ENCODE measurements at places on chromosomes 12 and 14.

DNA sequence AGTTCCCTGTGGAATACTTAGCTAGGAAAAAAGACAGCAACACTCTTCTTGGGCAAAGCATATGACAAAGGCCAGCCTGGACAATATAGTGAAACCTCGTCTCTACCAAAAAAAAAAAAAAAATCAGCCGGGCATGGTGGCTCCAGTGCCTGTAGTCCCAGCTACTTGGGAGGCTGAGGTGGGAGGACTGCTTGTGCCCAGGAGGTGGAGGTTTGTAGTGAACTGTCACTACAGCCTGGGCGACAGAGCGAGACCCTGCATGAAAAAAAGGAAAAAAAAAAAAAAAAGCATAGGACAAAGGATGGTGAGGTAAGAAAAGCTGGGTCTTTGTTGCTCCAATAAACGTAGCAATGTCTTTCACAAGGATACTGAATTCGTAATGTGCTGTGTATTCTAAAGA is 1.1 kb downstream of the TXNDC16 start:
- no peak for DNase-seq

DNA sequence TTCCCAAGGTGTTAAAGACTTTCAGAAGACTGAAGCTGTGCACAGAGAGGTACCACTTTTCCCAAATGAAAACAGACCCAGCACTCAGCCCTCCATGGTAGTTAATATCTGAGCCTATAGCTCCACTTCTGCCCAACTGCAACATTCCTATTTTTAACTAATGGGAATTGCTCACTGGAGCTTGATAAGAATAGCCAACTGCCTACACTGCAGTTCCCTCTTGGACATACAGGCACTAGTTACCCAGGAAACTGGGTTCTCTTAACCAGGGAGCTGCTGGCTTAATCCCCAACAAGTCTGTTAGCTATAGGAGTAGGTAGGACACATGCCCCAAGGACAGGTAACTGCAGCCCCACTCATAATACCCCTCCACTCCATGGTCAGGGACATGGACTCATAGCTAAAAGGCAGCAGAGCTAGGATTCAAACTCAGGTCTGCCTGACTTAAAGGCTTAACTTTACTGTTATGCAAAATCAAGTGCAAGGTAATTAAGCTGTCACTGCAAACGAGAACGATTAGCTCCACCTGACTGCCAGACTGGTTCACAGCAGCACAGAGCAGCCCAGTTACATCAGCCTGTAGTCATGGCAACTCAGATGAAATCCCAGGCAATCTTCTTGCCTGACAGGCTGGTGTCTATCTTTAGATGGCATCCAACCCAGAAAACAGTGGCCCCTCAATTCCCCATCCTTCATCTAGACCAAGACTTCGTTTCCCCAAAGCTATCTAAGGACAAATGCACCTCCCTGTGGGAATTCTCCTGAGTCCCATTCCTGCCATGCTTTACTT is 77.1 kb upstream of the ACTN1 start:
- DNase-seq: peak; percentile 74

GRCh38 chr12:129746318-129746717 is 157.5 kb downstream of the TMEM132D start:
- no peak for DNase-seq

- DNase-seq: no peak
These were observed 61.1 kb downstream of the PTHLH start for GRCh38 chr12:27911397-27911796.

- DNase-seq: no peak
These were observed 54.7 kb downstream of the PLEKHG3 start for GRCh38 chr14:64758691-64759554.

- DNase-seq: no peak
These were observed 56.1 kb downstream of the BTG1 start for GRCh38 chr12:92089559-92089958.

DNA sequence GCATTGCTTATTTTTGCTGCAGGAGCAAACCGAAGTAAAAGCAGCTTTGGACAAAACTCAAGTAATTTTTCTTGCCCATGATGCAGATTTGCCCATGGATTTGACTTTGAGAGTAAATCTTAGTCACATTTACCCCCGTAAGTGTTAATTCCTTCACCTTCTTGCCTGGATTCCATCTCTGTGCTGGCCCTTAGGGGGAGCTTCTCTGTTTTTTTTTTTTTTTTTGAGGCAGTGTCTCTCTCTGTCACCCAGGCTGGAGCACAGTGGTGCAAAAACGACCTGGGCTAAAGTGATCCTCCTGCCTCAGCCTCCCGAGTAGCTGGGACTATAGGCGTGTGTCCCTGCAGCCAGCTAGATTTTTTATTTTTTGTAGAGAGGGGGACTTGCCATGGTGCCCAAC is 210.2 kb downstream of the FUT8 start:
- no peak for DNase-seq

GRCh38 chr14:104217486-104218360 is 79.3 kb downstream of the KIF26A start:
- no peak for DNase-seq

DNA sequence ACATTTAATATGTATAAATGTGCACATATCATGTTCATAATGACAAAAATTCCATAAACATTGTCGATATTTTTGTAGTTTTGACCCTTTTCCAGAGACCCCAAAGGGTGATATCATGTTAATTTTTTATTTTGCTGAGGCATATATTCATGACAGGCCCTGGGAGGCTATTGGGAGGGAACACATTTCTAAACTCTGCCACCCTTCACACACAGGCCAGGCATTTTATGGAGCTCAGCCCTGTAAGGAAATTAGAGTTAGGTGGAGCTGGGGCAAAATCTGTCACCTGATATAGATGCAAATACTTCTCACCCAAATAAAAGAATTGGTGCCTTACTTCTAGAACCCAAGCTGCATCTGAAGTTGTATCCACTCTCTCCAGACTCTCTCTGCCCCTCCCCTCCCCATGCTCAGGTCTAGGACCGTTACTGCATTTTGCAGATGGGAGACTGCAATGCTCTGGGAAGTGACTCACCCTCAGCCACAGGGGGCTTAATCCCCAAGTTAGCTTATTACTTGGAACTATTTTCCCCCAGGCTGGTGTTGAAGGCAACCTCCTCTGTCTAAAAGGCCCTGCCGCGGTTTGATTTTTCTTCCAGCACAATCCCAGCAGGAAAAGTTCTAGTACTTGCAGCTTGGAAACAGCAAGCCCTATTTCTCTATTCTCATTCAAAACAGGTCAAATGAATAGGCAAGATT is 238.9 kb downstream of the EMP1 start:
- DNase-seq: peak; percentile 30

- DNase-seq: no peak
These were observed 167.8 kb downstream of the CHST11 start for GRCh38 chr12:104624529-104624928.

GRCh38 chr12:116700066-116700465 is 37.8 kb downstream of the SPRING1 start:
- no peak for DNase-seq

- no peak for DNase-seq
These were observed 174.4 kb downstream of the TMEM121 start for GRCh38 chr14:105700622-105701288.

GRCh38 chr12:112357214-112357613 is 25.0 kb downstream of the HECTD4 start:
- no peak for DNase-seq

- no peak for DNase-seq
These were observed 27.6 kb downstream of the RAB3IP start for GRCh38 chr12:69766260-69766659.

DNA sequence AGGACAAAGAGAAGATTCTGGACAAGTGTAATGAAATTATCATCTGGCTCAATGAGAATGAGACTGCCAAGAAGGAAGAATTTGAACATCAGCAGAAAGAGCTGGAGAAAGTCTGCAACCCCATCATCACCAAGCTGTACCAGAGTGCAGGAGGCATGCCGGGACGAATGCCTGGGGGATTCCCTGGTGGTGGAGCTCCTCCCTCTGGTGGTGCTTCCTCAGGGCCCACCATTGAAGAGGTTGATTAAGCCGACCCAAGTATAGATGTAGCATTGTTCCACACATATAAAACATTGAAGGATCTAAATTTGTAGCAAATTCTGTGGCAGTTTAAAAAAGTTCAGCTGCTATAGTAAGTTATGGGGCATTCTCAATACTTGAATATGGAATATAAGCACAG is 174.3 kb upstream of the CCND2 start:
- no peak for DNase-seq

DNA sequence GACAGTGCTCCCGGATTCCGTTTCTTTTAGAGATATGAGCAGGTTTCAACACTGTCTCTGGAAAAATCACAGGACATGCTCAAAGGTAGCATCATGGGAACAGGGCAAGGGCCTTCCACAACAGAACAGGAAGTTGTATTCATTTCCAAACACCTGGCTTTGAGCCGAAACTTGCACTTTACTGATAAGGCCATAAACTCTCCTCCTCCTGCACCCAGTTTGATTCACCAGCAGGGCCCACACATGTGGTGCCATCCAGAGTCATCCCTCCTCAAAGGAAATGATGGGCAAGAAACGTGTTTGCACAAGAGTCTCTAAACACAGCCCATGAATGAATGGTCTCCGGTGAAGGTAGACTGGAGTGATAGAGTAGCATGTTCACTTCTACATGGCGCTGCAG is 268.4 kb upstream of the FKBP4 start:
- no peak for DNase-seq

DNA sequence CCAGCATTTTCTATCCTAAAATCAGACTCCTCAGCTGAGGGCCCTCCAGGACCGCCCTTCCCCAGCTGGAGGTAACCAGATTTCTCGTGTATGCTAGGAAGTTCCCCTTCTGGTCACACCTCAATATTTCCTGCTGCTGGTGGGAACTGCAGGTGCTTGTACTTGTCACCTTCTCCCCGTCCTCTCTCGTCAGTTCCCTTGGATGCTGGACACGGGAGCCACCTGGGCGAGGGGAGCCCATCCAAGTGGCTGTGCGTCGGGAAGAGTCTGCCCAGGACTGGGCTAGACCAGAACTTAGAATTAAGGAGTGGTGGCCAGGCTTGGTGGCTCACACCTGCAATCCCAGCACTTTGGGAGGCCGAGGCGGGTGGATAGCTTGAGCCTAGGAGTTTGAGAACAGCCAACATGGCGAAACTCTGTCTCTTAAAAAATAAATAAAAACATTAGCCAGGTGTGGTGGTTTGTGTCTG is 23.2 kb upstream of the KIF26A start:
- DNase-seq: no peak

GRCh38 chr12:120010661-120011230 is 21.7 kb downstream of the BICDL1 start:
- no peak for DNase-seq

- no peak for DNase-seq
These were observed 1295.7 kb upstream of the FLRT2 start for GRCh38 chr14:84234281-84234680.

DNA sequence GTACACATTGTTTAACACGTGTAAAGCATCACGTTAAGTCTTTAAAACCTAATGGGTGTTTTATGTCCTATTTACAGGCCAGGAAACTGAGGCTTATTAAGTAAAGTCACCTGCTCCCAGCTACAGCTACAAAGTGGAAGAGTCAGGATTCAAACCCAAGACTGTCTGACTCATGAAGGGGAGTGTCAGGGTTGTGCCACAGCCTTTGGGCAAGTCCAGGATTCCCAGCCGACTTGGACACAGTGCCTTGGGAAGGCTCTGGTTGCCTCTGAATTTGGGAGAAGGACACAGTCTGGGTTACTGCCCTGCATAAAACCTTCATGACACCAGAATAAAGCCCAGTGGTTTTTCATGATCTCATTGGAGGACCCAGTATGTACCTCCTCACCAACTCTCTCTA is 7.3 kb downstream of the RNU4-2 start:
- DNase-seq: no peak

DNA sequence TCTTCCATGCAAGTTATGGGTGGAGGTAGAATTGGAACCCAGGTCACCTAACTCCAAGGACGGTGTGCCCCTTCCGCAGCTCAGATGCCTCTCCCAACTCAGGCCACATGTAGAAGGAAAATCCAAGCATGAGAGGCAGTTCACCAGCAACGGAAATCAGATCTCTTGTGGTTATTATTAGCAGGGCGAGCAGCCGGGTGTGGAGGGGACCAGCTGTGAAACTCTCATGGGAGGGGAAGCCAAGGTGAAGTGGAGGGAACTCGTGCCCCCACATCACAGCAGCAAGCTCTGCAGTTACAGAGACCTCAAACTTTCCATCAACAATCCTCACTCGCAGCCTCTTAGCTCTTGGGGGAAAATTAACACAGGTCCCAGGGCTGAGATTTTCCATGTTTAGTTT is 79.7 kb downstream of the KSR2 start:
- DNase-seq: no peak

DNA sequence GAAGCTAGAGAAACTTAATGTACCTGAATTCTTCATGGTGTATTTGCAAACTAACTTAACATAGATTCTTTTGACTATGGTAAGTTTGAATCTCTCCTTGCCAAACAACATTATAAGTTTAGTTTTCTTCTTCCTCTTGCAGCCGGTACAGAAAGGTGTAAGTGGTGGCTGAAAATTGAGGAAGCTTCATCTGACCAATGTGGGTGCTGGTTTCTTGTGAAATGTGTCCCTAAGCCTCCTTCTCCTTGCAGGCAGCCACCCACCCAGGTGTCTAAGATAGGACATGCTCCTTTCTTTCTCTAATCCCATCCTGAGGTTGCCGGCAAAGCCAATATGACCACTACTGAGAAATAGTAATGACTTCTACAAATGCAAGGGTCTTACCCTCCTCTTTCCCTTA is 20.6 kb downstream of the GSG1 start:
- no peak for DNase-seq

- no peak for DNase-seq
These were observed 17.1 kb upstream of the STYK1 start for GRCh38 chr12:10690906-10691305.

- DNase-seq: no peak
These were observed 49.5 kb downstream of the GPR137C start for GRCh38 chr14:52602131-52602530.

DNA sequence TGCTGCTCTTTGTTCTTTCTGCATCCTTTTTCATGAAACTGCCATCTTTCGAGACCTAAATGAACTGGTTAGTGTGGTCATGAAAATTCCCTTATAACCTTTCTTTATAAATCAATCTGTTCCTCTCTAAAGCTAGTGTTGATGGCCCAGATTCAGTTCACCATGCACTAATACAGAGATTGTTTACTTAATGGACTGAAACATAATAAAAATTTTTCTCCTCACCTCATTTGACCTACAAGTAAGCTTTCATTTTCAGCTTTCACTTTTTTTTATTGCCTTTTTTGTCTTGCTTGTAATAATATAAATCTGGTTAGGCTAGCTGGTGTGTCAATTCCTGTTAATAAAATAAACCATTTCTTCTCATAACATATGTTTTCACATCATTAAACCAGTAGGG is 183.8 kb downstream of the CCDC59 start:
- DNase-seq: no peak

GRCh38 chr14:33737446-33737845 is 213.4 kb downstream of the EGLN3 start:
- DNase-seq: no peak

DNA sequence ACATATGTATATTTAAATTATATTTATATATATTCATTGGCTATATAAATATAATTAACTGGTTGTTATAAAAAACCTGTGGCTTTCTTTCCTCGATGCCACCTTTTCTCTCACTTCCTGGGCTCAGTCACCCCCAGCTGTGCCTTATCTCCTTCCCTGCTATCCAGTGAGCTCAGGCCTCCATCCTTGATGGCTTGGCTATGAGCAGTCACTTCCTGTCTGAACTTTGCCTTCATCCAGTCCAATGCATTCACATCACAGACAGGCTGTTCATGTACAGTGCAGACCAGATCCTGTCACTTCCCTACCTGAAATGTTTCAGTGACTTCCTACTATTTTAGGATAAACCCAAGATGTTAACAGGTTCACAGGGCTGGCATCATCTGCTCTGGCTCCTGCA is 115.3 kb upstream of the PRB2 start:
- DNase-seq: no peak

GRCh38 chr14:25049093-25049567 is 817 bp downstream of the STXBP6 start:
- DNase-seq: no peak
